ENCODE measurements at places on chromosomes 7 and 10.

- DNase-seq, result no peak
Observed at GRCh38 chr7:52482076-52482475, 553.4 kb upstream of the POM121L12 start.

GRCh38 chr10:75228834-75229233, 6.9 kb downstream of the COMTD1 start:
- DNase-seq, result no peak

DNA sequence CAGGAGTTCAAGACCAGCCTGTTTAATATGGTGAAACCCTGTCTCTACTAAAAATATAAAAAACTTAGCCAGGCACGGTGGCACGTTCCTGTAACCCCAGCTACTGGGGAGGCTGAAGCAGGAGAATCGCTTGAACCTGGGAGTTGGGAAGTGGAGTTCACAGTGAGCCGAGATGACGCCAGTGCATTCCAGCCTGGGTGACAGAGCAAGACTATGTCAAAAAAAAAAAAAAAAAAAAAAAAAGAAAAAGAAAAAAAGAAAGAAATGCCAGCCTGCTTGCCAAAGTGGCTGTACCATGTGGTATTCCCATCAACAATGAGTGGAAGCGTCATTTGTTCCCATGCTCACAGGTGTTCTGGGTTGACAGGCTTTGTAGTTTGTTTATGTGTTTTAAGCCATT, 43.3 kb upstream of the NPTX2 start:
- DNase-seq, result no peak

- DNase-seq, result no peak
Observed at GRCh38 chr10:13810568-13810967, 223.8 kb downstream of the PRPF18 start.

All from DMS79 (cell line).